ENCODE measurements at places on chromosomes 12 and 14.

GRCh38 chr12:72289633-72290032, 17.5 kb downstream of the TRHDE start:
- DNase-seq, result no peak

DNA sequence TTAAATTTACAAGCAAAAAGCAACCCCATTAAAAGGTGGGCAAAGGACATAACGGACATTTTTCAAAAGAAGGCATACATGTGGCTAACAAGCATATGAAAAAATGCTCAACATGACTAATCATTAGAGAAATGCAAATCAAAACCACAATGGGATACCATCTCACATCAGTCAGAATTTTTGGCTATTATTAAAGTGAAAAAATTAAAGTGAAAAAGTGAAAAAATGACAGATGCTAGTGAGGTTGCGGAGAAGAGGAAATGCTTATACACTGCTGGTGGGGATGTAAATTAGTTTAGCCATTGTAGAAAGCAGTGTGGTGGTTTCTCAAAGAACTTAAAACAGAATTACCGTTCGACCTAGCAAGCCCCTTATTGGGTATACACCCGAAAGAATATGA, 7.9 kb downstream of the OTOGL start:
- DNase-seq, result no peak

GRCh38 chr14:39107591-39107996, 4.6 kb upstream of the SEC23A start:
- DNase-seq, result peak; percentile 59

DNA sequence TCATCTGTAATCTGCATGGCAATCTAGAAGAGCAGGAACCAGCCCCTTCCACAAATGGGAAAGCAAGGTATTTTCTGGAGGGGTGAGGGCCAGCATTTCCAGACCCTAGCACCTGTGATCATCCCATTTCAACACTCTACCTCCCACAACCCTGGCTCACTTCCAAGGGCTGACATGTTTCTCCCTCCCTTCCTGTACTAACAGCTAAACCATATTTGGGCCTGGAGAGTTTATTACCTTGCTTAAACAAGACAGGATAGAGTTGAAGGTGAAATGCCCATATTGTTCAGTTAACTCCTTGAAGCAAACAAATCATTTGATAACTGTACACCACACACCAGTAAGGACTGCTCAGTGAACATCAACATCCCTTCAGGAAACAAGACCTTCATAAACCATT, 158.4 kb downstream of the PPM1H start:
- DNase-seq, result no peak

GRCh38 chr12:46391630-46392029, 19.1 kb upstream of the SLC38A2 start:
- no peak for DNase-seq

- DNase-seq, result no peak
These were observed 116.6 kb upstream of the BCL2L14 start for GRCh38 chr12:11954181-11954580.

DNA sequence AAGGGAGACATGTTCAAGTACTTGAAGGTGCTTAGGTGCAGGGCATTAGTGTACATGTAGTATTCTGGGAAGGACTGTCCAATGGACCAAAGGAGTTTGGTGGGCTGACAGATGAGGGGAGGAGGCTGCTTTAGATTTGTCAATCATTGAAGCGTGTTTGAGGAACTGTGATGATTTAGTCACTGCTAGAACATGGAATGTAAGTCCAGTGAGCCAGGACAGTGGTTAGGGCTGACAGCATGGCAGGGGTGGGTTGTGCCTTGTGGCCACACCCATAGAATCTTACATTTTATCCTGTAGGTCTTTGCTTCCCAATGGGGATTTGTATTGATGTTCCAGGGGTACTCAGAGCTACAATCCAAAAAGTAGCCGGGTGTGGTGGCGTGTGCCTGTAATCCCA, 24.6 kb downstream of the DIP2B start:
- no peak for DNase-seq

DNA sequence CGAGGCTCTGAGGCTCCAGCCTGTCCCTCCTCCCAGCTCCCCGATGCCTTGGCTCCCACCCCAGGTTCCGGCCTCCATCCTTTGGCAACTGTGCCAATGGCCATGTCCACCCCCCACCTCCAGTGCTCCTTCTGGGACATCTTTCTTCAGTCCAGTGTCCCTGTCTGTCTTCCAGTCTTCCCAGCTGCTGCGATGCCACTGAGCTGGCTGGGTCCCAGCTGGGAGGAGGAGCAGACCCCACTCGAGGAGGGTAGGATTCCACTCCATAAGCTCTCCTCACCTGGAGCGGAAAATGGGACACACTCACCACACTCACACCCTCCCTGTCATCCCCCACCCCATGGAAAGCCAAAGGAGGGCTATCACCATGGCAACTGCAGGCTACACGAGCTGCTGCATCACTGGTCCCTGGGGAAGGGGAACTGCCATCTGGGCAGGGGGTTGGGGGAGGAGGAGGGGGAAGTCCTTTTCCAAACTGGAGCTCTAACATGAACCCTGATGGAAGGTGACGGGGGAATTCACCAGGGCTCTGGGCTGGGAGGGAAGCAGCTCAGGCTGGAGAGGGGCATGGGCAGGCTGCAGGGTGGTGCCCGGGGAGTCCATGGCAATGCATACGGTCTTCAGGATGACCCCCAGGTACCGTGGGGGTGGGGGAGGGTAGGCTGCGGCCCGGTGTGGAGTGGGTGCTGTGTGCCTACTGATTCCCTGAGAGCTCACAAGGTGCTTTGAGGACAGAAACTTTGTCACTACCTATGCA, 94.3 kb downstream of the LRRC74A start:
- DNase-seq, result peak; percentile 100
